ENCODE measurements at places on chromosomes 13 and 19.

DNA sequence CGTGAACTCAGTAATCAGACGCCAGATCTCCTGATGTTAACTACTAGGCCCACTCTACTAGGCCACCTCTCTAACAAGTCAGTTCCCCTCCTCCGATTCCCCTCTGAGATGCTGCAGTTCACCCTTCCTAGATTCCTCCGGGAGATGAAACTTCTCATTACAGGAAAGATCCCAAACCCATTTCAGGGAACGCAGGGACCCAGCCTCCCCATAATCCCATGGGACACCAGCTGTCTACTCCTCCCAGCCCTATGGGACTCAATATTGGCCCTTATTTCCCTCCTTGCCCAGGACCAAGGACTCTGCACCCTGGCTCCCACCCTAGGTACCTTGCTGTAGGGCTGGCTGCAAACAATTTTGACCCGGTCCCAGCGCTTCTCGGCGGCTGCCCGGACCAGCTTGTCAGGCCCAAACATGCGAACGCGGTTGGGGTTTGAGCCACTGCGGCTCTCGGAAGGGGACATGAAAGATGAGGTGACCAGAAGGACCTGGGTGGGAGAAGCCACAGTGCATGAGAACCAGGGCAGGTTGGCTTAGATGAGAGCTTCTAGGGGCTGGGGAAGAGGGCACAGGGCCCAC, 20.9 kb downstream of the XRCC1 start:
- no peak for DNase-seq

DNA sequence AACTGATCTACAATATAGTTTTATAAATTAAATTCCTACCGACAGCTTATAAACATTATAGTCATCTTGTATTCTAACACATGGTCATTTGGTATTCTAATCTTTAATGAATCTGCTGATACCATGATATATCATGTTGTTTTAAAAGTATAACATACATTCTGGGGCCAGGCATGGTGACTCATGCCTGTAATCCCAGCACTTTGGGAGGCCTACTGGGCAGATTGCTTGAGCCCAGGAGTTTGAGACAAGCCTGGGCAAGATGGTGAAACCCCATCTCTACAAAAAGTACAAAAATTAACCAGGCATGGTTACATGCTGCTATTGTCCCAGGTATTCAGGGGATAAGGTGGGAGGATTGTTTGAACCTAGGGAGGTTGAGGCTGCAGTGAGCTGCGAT, 3.1 kb downstream of the ZNF383 start:
- DNase-seq: no peak

DNA sequence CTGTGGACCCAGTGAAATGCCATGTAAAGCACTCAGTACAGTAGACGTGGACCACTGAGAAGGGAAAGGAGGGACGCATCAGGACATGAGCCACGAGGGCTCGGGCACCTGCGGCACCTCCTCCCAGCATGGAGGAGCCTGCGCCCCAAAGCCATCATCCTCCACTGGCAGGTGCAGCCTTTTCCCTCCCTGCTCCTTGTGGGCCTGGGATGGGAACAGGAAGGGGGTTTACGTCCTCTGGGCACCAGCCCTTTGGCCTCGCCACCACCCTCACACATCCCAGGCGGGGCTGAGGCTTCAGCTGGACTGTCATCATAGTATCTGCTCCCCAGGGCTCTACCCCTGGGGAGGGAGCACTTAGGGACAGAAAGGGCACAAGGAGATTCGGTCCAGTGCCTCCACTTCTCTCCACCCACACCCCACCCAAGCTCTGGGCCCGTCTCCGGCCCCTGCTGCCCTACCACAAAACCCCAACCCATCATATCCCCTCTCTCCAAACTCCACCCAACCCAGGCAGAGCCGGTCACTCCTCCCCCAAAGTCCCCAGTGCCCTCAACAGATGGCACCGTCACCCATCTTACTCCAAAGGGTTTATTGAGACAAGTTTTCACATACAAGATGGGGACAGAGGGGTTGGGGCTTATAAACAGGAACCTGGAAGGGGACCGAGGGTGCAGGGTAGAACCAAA, 2.2 kb upstream of the PRKD2 start:
- no peak for DNase-seq

- no peak for DNase-seq
Observed at GRCh38 chr19:279656-280055, 11.5 kb downstream of the PLPP2 start.

- DNase-seq: no peak
Observed at GRCh38 chr19:14310055-14310454, 71.2 kb upstream of the ADGRE5 start.

GRCh38 chr19:56066152-56067023, 54.7 kb downstream of the ZNF787 start:
- DNase-seq: peak; percentile 48

DNA sequence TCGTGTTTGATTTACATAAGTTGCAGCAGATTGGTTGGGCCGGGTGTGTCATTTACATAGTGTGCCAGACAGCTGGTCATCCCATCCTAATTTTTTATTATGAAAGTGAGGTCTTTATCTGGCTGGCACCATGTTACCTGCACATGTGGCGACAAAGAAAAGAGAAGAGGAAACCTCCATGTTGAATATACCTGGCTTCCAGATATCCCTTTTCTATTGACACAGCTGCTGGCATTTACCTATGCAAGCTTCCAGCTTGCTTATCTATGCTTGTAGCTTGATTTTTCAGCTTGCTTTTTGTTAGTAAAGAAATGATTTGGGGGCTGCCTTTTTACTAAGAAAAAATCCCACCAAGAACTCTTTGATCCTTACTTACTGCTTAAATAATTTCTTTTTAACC, 681.3 kb upstream of the SLITRK1 start:
- DNase-seq: no peak

DNA sequence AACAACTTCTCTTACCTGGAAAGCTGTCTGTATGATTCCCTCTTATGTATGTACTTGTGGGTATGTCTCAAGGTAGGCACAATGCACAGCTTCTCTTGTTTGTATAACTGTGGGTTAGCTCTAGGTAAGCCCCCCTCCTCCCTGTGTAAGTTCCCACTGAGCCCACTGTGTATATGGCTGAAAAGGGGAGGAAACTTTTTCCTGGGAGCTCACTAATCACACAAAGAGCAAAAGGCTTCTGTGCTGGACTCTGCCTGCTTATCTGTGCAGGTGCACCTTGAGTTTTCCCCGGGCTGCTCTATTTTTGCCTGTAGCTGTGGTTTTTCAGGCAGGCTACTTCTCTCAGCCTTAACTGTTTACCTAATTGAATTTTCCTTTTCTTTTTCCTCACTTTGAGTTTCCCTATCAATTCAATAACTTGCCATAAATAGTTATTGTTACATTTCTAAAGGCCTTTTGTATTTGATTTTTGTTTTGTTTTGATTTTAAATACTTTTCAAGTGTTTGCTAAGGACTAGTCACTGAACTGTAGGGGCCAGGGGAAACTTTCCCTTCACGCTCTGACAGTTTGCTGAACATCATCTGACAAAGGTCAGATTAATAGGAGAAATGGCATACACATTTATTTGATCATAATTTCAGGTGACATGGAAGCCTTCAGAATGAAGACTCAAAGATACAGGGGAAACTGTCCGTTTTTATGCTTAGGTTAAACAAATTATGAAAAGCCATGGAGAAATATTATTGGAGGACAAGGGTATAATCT, 423.5 kb upstream of the ATXN8OS start:
- no peak for DNase-seq

- no peak for DNase-seq
Observed at GRCh38 chr19:40692212-40692551, 1.7 kb upstream of the NUMBL start.

- no peak for DNase-seq
Observed at GRCh38 chr13:50948601-50949000, 39.0 kb downstream of the RNASEH2B start.

GRCh38 chr19:50505856-50506611, 5.0 kb downstream of the JOSD2 start:
- DNase-seq: no peak

GRCh38 chr19:48817585-48818124, 6.8 kb upstream of the BCAT2 start:
- DNase-seq: no peak

Data from stimulated activated CD8-positive, alpha-beta memory T cell treated with anti-CD3 and anti-CD28 coated beads, Interleukin-12 subunit alpha, Interleukin-12 subunit beta, amount 100 ng/mL, for 1 hour (primary cell).